ENCODE measurements at places on chromosomes 16 and 17.

- no peak for DNase-seq
Measured at GRCh38 chr16:1890708-1891050, 18.7 kb upstream of the MEIOB start.

DNA sequence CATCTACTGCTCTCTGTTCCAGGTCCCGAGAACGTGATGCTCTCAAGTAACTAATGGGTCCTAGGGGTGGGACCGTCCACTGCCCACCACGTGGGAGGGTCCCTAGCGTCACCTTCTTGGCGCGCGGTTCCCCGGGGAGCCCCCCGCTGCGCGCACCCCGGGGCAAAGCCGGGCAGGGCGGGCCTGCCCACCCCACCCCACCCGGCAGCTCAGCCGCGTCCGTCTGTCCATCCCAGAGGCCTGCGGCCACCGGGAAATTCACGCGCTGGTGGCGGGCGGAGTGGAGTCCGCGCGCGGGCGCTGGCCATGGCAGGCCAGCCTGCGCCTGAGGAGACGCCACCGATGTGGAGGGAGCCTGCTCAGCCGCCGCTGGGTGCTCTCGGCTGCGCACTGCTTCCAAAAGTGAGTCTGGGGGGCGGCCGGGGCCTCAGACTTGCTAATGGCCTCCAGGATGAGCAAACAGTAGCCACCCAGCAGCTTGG, 494 bp downstream of the PRSS41 start:
- DNase-seq, result no peak

DNA sequence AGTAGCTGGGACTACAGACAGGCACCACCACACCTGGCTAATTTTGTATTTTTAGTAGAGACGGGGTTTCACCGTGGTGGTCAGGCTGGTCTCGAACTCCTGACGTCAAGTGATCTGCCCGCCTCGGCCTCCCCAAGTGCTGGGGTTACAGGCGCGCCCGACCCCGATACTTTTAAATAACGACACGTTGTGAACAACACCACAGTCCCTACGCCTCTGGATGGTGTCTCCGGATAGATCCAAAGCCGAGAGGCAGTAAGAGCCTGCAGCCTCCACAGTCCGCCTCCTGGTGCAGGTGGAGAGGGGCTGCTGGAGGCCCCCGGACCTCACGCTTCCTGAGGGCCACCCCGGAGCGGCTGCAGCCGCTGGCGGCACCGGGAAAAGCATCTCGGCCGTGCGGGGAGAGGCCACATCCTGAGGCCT, 741 bp upstream of the TLCD3A start:
- DNase-seq, result no peak

- no peak for DNase-seq
Measured at GRCh38 chr16:66588981-66589713, 9.9 kb downstream of the CMTM2 start.

DNA sequence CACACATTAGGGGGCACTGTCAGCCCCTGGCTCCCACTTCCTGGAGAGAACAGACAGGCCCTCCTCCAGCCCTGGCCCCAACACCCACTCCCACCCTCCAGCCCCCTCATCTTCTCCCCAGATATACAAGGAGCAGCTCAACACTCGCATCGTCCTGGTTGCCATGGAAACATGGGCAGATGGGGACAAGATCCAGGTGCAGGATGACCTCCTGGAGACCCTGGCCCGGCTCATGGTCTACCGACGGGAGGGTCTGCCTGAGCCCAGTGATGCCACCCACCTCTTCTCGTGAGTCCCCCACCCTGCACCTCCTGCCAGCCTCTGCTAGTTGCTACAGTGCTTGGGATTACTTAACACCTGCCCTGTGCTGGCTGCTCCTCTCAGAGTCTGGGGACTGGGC, 14.4 kb downstream of the ADAM11 start:
- no peak for DNase-seq

GRCh38 chr16:20610211-20610891, 34.2 kb upstream of the ACSM2B start:
- no peak for DNase-seq

- DNase-seq, result no peak
Measured at GRCh38 chr17:48618256-48618896, 3.3 kb upstream of the HOXB8 start.

- no peak for DNase-seq
Measured at GRCh38 chr16:67395105-67395457, 1.8 kb upstream of the TPPP3 start.

DNA sequence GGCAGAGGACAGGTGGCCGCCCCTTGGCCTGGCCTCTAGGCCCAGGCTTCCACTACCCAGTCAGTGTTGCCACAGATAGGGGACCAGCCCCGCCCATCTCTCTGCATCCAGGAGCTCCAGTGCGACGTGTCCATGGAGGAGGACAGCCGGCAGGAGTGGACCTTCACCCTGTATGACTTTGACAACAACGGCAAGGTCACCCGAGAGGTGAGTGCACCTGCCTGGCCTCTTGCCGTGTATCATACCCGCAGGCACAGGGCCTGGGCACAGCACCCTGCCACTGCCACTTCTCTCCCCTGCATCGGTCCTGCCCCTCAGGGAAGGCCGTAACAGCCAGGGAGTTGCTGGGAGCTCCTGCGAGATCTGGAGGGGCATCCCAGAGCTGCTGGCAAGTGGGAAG, 55.7 kb downstream of the SNX20 start:
- no peak for DNase-seq

DNA sequence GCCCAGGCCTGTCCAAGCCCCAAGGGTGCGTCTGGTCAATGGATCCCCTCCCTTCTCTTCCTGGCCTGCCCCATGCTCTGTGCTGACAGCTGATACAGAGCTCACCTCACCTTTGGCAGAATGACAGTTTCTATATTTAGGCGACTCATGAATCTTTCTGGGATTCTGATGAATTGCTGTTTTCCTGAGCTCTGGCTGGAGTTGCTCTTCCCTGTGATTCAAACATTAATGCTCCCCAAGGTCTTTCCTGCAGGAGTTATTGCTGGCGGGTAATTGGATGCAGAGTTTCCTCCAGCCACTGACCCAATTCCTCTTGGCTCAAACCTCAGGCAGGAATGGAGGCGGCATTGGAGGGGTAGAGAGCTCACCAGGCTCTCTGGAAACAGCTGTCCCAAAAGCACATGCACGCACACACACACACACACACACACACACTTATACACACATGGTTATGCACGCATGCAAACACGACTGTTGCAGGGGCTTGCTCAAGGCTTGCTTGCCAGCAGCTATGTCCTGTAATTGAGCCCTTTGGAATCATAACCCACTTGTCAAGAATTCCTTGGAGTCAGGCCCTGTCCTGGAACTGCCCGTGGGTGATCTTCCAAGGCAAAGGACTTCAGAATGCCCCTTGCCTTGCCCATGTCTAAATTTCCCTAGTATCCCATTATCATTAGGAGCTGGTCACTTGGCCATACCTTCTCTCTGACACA, 128.8 kb downstream of the ASIC2 start:
- DNase-seq, result peak; percentile 56

GRCh38 chr17:41895617-41896016, 23.1 kb downstream of the ACLY start:
- no peak for DNase-seq

GRCh38 chr17:49483599-49484509, 11.2 kb upstream of the NGFR start:
- DNase-seq, result no peak

- DNase-seq, result no peak
Measured at GRCh38 chr16:212999-213398, 16.2 kb downstream of the LUC7L start.

- no peak for DNase-seq
Measured at GRCh38 chr16:2884041-2884451, 1.0 kb downstream of the FLYWCH2 start.

DNA sequence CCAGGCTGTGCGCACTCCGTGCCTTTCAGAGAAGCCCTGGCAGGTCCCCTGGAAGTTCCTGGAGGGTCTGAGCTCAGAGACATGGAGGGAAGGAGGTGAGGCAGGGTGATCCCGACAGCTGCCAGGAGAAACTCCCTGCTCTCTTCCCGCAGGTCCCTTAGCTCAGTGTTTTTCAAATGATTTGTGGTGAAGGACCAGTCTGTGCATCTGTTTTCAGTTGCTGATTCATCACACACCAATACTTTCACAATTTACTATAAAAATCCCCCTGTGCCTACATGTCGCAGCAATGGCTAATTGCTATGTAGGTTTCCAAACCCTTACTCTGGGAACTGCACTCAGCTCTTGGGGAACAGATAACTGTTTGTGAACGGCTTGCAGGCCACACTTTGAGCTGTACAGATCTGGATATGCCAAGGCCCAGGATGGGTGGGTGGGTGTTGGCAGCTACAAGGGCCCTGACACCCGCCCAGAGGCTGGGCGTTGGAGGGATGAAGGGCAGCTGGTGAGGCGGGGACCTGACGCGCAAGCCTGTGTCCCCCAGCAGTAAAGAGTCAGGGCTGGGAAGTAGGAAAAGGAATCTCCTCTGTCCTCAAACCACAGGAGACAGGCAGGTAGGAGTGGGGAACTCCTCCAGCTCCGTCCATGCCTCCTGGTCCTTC, 20.5 kb upstream of the EMP2 start:
- DNase-seq, result peak; percentile 47

DNA sequence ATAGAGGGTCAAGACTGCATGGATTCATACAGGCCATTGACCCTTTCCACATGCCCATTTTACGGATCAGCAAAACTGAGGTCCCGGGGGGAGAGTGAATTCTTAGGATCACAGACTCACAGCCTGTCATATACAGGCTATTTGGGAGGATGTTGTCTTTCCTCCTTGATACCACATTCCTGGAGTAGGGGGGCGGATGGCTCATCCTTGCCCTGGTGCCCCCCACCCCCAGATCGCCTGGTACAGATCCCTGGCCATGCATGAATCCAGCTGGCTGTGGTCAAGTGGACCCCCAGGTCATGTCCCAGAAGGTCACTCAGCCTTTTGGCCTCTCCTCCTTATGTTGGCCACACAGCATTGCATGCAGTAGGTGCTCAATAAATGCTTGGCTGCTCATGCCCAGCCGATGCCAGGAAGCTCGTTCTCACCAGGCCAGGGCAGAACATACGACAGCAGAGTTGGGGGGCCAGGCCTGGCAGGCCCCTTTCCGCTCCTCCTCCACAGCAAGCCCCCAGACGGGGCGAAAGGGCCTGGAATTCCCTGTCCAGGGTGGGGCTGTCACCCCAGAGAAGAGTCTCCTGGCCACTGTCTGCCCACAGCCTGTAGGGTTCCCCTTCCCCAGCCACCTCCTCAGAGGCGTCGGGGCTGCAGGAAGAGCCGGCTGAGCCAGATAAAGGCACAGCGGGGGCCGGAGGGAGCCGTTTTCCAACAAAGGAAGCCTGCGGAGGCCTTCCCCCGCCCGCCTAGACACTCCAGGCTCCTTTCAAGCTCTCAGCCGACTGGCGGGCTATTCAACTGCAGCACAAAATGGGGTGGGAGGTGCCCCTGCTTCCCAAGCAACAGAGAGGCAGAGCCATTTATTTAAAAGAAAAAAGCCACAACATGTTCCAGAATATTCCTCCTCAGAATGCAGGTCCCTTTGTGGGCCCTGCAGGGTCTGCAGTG, 215.7 kb upstream of the CIBAR2 start:
- no peak for DNase-seq

- no peak for DNase-seq
Measured at GRCh38 chr16:48160575-48160974, 4.8 kb upstream of the ABCC12 start.

- DNase-seq, result no peak
Measured at GRCh38 chr17:33935822-33936221, 319.3 kb upstream of the CCL2 start.

DNA sequence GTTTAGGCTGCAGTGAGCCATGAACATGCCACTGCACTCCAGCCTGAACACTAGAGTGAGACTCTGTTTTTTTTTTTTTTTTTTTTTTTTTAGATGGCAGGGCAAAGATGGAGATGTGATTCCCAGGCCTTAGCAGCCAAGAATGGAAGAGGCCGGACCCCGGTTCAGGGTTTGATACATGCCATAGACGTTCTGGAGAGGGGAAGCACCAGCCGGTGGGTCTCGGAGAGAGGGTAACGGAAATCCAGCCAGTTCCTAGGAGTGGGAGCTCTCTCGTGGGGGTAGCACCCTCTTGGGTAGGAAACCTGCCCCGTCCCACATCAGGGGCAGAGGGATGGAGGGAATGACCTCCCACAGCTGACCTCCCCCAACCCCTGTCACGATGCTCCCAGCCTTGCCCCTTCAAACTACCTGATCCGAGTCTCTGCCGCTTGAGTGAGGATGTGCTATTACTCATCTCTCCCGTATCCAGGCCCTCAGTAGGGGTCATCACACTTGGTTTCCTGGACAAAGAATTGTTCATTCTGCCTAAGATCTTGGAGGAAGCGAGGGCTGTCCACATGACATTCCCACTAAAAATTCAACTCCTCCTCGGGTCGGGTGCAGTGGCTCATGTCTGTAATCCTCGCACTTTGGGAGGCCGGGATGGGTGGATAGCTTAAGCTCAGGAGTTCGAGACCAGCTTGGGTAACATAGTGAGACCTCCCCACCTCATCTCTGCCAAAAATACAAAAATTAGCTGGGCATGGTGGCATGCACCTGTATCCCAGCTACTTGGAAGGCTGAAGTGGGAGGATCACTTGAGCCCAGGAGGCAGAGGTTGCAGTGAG, 47.3 kb downstream of the MIS12 start:
- DNase-seq, result no peak

DNA sequence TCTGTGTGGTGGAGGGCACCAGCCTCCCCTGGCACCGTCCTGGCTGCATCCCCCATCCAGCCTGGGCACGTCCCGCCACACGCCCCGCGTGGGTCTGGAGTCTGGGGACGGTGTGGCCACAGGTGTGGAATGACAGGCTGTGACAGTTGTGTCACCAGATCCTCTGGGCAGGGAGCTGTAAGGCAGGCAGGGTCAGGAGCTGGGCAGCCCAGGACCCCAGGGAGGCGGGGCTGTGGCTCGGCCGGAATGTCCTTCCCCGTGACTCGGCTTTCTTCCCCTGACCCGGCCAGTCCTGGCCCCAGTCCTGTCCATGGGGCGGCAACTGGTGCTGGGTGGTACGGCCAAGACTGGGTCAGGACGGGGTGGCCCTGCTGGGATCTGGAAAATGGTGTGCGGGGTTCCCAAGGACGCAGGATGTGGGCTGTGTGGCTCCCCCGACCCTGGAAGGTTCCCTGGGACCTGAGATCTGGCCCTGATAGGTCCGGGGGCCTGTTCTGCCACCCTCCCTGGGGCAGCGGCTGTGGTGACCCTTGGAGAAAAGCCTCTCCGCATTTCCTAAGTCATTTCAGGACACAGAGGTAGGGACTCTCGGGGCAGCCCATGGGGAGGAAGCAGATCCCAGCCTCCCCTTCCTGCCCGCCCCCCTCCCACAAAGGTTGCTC, 3.3 kb upstream of the SLC16A3 start:
- DNase-seq, result no peak

- DNase-seq, result no peak
Measured at GRCh38 chr17:21313320-21313719, 28.8 kb downstream of the MAP2K3 start.

DNA sequence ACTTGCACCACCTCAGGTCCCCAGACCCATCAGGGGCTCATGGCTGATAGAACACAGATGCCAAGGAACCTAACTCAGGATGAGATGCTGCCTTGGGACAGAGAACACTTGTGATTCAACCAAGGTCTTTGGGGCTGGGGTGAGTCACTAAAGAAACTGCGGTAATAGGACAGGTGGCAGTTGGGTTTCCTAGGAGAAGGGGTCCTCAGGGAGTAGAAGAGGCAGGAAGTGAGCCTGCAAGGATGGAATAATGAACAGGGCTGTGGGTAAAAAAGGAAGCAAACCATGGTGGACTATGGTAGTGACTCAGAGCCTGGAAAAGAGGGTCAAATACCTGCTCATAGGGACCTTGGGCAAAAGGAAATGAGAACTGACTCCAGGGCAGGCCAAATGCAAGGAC, 6.5 kb upstream of the PNPO start:
- DNase-seq, result no peak

All from fibroblast of skin of left quadriceps (primary cell).